ENCODE measurements at places on chromosomes 6 and 20.

DNA sequence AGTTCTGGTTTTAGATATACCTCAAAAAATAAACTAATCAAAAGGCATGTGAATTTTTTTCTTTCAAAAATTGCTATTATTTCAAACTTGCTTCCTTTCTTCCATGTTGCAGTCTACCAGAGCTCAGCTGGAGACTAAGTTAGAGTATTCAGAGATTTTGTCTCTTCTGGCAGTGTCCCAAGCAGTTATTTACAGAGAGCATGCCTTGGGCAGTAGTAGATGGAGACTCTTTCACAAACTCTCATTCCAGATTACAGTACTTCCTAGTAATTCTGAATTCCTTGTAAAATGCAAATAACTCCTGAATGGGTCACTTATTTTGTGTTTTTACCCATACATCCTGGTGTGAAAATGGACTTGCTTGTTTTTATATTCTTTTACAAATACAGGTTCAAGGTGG is 703.4 kb downstream of the EPHA7 start:
- DNase-seq, result no peak

DNA sequence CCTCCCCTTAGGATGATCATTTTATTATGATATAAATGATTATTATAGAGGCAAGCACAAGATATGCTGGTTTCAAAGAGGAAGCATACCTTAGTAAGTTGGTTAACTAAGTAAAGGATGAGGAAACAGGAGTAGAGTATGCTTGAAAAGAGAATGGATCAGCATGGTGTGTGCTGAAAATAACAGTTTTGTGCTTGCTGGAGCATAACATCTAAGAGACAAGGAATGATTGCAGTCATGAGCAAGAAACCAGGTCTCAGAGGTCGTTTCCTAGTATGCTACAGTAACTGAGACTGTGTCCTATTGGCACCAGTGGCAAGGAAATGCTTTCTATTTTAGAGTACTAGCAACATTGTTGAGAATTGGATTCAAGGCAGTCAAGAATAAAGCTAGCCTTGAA is 34.1 kb downstream of the CDC40 start:
- DNase-seq, result no peak

- DNase-seq, result no peak
Measured at GRCh38 chr6:67496191-67496590, 1138.9 kb upstream of the ADGRB3 start.

DNA sequence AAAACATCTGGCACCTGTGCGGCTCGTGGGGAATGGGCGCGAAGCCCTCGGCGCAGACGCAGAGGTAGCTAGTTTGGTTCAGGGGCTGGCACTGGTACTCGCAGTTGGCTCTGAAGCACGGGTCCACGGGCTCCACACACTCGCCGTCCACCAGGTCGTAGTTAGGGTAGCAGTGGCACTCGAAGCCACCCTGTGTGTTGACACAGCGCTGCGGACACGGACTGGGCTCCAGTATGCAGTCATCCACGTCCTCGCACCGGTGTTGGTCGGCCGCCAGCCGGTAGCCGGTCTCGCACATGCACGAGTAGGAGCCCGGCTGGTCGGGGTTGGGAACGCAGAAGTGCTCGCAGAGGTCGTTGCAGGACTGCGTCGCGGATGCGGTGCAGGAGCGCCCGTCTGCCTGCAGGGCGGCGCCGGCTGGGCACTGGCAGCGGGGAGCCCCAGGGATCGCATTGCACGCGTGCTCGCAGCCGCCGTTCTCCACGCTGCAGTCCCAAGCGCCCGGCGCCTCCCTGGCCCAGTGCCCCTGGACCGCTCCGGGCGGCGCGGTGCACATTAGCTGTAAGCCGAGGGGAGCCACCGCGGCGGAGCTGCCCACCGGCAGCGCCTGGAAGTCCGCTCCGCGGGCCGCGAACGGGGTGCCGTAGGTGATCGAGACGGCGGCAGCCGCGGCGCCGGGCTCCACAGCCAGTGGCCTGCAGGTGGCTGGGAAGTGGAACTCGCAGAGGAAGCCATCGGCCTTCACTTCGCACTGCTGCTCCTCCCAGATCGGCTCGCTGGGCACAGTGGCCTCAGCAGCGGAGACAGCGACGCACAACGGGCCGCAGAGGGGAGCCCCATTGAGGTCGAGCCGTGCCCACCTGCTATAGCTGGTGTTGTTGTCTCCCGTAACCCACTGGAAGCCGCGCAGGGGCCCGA is 930 bp downstream of the THBD start:
- DNase-seq, result peak; percentile 42
